ENCODE measurements at places on chromosomes 4 and X.

DNA sequence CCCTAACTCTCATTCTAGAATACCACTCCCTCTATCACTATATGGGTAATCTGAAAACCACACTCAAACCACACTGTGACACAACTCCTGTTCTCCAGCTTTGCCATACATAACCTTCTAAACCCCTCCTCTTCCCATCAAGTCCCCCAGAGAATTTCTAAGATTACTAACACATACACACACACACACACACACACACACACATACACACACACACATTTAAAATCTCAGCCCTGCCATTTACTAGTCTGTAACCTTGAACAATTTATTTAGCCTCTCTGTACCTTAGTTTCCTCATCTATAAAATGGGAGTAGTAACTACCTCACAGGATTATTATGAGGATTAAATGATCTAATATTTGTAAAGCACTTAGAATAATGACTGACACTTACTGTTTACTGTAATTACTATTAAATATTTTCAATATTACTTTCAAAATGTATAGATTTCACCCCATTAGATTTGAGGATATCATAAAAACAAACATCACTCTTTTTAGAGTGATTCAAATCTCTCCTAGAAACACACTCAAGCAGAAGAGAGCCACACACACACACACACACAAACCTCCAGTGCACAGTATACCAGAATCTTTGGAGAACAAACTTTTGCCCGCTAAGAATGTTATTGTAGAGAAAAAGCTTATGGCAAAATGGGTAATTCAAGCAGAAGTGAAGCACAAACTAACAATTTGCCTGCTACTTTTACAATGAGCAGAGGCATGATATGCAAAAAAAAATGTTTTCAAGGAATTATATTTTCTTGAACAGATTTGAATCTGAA is 3.8 kb downstream of the ANKRD50 start:
- DNase-seq: no peak

DNA sequence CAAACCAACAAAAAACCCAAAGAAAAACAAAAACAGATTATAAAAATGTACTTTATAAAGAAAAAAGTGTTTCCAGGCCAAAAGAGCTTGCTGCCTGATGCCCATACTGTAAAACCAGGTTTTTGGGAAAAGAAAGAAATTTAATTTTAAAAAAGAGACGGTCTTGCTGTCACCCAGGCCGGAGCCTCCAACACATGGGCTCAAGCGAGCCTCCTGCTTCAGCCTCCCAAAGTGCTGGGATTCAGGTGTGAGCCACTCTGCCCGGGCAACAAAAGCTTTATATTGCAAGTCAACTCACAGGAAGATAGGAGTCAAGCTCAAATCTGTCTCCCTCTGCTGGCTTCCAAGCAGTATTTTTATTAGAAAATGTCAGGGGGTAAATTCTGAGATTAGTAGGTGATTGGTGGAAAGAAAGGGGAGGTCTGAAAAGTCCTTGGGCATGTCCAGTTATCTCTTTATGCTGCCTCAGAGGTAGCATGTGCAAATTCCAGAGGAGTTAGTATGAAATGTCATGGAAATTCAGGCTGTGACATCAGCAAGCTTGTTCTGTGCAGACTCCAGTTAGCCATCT is 39.4 kb downstream of the MGST2 start:
- DNase-seq: no peak

DNA sequence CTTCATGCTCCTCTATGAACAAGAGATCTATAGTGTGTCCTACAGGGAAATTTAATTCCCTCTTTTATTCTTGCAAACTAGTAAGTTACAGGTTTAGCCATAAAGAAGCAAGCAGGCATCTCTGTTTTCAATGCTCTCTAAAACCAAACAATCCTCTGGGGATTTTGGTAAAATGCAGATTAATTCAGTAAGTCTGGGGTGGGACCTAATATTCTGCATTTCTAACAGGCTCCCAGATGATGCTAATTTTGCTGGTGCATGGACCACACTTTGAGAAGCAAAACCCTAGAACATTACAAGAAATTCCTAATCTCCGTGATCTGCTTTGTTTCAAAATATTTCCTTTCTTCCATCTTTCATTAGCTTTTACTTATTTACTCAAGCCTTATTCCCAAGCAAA is 344.9 kb downstream of the PACRGL start:
- no peak for DNase-seq

DNA sequence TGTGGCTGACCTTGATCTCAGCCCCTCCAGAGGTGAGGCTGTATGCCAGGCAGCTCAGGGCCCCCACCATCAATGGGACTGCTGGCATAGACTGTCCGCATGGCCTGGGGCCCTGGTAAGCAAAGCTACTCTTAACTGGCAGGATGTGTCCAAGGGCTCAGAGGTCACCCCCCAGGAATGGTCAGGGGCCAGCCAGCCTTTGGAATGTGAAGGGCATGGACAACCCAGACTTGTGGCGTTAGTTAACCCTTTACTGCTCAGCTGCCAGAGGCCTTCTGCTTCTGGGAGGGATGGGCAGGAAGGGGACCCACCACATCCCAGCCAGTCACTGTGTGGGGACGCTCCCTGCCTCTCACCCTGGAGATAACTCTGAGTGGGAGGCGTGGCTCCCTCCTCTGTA is 80.1 kb upstream of the PSAPL1 start:
- no peak for DNase-seq

DNA sequence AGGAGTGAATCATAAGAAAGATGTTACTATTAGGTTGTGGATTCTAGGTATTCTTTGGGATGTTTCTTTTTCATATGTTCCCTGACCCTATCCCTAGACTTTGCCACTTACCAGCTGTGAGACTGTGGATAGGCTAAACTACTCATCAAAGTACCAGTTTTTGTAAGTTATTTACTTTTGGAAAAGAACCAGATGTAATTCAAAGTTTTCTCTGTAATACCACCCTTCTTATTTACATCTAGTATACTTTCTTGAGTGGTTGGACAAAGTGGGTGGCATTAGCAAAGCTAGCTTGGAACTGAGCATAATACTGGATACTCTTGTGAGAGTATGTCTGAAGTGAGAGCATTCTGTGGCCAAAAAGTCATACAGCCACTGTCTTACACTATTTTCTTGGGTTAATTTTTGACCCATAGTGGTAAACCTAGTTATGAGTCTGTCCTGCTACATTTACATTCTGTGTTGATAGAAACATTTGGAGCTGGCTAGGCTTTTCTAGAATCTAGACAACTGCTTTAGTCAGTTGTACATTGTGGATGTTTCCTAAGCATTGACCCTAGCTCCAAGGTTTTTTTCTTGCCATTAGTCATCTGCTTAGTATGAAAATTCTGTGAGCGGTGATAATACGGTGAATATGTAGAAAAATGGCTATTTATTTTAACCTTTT is 41.7 kb downstream of the KDM6A start:
- no peak for DNase-seq

DNA sequence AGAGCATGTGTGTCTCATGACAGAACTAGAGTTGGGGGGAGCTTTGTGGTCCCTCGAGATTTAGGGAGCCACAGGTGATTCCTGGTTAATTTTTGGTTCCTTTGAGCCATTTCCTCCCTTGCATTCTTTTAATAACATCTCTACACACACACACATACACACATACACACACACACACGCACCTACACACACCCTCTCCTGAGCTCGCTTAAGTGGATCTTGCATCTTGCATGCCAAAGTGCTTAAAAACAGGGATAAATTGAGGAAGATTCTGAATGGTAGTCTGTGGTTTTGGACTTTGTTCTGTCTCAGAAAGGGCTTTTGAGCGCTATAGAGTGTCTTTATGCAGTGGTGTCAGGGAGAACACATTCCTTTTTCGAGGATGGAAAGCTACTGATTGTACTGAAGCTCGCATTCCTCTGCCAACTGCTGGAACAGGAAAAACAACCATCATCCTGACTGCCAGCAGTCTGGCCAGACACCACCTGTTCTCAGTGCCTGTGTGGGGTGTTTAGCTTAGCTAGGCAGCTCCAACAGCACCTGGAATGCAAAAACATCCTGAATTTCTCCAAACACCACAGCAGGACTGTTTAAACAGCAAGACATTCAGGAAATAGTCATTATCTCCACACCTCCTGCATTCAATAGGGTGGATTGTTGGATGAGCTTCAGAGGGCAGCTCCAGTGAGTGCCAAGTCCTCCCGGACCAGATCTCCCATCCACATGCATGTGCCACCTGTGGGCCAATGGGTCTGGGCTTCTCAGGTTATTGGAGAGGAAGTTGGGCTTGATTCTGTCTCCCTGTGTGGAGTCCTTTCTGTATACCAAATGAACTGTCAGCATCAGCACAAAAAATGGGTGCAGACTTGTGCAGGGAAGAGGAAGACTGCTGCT is 21.9 kb upstream of the IGFBP7 start:
- no peak for DNase-seq

GRCh38 chr4:84379917-84380641 is 119.0 kb downstream of the NKX6-1 start:
- no peak for DNase-seq

DNA sequence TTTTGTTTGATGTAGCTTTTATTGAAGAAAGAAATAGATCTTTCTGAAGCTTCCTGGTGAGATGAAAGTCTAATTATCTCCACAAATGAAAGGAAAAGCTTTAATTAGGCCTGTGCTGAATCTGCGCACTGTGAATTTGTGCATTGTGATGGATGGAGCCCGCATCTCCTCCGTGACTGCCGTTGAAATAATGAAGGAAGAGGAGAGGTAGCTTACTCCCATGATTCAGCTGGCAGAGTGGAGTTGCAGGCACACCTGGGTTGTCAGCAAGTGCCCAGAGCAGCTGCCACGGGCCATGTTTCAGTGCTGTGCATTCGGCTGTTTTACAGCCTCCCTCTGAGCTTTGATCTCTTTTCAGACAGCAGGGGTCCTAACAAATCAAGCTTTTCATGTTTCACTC is 735.3 kb upstream of the TENM3 start:
- DNase-seq: no peak

DNA sequence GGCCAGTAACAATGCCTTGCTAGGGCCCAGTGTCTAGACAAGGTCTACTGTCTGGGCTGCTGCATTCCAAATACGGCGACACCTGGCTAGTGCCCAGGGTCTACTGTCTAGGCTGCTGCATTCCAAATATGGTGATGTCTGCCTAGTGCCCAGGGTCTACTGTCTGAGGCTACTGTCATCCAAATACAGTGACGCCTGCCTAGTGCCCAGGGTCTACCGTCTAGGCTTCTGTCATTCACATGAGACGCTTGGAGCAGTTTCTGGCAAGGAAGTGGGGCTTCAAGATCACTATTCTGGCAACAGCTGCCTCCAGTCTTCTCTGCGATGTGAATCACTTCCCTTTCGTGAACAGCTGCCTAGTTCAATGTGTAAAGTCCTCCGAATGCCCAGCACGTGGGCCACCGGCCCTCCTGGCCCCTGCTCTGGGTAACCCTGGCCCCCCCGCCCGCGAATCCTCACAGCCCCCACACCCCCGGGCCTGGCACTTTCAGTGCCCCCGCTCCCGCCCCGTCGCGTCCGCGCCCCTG is 12.7 kb downstream of the ACOX3 start:
- DNase-seq: peak; percentile 19

DNA sequence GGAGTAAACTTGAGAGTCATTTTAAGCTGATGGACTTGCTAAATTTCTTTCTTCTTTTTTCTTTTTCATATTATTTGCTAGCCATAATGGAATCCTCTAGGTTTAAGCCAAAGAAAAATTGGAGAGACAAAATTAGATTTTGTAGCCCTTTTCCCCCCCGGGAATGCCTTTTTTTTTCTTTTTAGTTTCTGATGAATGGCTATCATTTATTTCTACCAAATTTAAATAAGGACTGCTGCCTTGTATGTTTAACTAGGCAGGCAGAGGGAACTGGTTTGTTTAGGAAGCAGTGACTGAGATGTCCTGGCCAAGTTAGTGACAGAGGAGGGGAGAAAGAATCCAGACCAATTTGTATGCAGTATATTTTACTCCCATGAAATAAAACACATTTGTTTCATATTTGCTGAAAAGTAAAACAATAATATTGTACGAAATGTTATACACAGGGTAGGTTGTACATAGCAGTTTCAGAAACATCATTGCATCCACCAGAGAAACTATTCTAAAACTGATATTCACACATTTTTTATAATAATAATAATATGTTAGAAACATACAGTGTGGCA is 5.7 kb downstream of the PITX2 start:
- no peak for DNase-seq

DNA sequence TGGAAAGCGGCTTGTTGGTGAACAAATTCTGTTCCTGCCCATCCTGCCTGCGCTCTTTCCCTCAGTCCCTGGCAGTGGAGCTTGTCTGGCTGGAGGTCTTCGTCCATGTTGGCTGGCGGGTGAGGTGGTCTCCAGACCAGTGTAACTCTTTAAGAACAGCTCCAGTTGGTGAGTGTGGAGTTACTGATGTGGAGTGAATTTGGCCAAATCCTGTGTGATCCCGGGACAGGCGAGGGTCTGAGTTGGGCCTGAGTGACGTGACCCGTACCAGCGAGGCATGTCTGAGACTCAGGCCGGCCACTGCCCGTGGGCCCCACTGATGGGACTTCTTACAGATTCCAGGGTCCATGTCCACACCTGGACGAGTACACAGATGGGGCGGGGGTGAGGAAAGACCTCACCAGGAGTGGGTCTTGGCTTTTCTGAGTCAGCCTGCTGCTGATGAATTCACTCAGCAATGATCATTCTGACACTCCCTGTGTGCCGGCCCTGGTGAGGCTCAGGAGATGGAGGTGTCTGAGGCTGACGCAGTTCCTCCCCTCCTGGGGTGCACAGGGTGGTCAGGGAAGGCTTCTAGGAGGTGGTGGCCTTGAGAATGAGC is 45.5 kb downstream of the PSAPL1 start:
- DNase-seq: no peak

- peak; percentile 12 for DNase-seq
These were observed 3.6 kb upstream of the EIF4E start for GRCh38 chr4:98932539-98932938.

Measured in CD4-positive, alpha-beta T cell treated with Interleukin-15 for 4 hours (primary cell).